Osteoblast (primary cell): ENCODE measurements at places on chromosomes 2 and 18. TPM values are rescaled to one million over a fixed set of nuclear protein-coding genes. Genes with fewer than 3 reads are reported as not detected.

DNA sequence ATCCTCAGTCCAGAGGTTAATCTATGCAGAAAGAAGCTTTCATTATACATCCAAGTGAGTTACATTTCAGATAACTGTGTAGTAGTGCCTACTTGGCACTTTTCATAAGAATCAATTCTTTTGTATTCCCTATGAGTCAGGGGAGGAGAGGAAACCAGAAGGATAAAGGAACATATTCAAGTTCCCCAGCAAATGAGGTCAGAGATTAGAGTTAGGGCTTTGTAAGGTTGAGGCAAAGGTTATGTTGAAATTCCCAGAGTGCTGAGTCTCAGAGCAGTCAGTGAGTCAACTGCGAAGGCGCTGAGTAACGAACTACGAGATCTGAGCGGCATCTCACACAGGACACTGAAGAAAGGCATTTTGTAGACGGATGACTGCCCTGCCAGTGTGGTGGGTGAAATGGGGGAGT is 25.1 kb upstream of the ME2 start:
- no peaks in the 10 kb centered on the region for H3K36me3 ChIP-seq
- peak overlapping the region; percentile 29 for H3K27ac ChIP-seq
- H3K4me1 ChIP-seq, result peaks cover 16% of the 10 kb centered on the region
- DNase-seq, result peak; percentile 78

GRCh38 chr18:28152754-28153153 is 24.2 kb downstream of the CDH2 start:
- H3K4me1 ChIP-seq, result peaks cover 6% of the 10 kb centered on the region
- no peak overlapping the region for H3K4me3 ChIP-seq
- H3K36me3 ChIP-seq, result no peaks in the 10 kb centered on the region
- no peak for DNase-seq

GRCh38 chr2:33278245-33278943 is 198.1 kb upstream of the RASGRP3 start:
- DNase-seq, result no peak
- H3K4me1 ChIP-seq, result peaks cover 8% of the 10 kb centered on the region
- no peak overlapping the region for H3K27ac ChIP-seq
- no peak overlapping the region for H3K4me3 ChIP-seq
- no peaks in the 10 kb centered on the region for H3K27me3 ChIP-seq

DNA sequence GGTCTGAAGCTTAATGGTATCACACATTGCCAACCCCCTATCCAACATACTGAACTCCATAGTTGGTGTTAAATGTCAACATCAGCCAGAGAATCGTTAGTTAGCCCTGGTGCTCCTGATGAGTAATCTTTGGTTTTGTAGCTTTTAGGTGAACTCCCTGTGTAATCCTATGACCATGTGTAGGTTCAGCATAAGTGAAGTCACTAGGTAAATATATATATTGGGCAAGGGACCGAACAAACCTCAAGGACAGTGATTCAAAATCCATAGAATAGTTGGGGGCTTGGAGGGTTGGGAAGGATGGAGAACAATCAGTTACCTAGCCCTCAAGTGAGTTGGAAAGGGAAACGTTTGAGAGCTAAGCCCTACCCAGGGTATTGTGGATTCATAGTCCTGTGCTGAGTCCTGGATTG is 16.0 kb upstream of the AP1S3 start:
- H3K4me1 ChIP-seq, result peaks cover 21% of the 10 kb centered on the region
- DNase-seq, result no peak
- H3K27me3 ChIP-seq, result no peaks in the 10 kb centered on the region
- H3K36me3 ChIP-seq, result no peaks in the 10 kb centered on the region
- H3K27ac ChIP-seq, result peak overlapping the region; percentile 10

- H3K4me3 ChIP-seq, result no peak overlapping the region
- H3K27ac ChIP-seq, result no peak overlapping the region
- H3K27me3 ChIP-seq, result no peaks in the 10 kb centered on the region
- H3K36me3 ChIP-seq, result no peaks in the 10 kb centered on the region
- peak; percentile 27 for DNase-seq
- peaks cover 19% of the 10 kb centered on the region for H3K4me1 ChIP-seq
These were observed 343.6 kb downstream of the LPIN1 start for GRCh38 chr2:12090072-12090471.

- H3K4me1 ChIP-seq, result no peaks in the 10 kb centered on the region
- peak; percentile 23 for DNase-seq
- no peaks in the 10 kb centered on the region for H3K36me3 ChIP-seq
- no peak overlapping the region for H3K27ac ChIP-seq
- no peaks in the 10 kb centered on the region for H3K27me3 ChIP-seq
These were observed 1118.2 kb downstream of the DPP10 start for GRCh38 chr2:115560666-115561065.

DNA sequence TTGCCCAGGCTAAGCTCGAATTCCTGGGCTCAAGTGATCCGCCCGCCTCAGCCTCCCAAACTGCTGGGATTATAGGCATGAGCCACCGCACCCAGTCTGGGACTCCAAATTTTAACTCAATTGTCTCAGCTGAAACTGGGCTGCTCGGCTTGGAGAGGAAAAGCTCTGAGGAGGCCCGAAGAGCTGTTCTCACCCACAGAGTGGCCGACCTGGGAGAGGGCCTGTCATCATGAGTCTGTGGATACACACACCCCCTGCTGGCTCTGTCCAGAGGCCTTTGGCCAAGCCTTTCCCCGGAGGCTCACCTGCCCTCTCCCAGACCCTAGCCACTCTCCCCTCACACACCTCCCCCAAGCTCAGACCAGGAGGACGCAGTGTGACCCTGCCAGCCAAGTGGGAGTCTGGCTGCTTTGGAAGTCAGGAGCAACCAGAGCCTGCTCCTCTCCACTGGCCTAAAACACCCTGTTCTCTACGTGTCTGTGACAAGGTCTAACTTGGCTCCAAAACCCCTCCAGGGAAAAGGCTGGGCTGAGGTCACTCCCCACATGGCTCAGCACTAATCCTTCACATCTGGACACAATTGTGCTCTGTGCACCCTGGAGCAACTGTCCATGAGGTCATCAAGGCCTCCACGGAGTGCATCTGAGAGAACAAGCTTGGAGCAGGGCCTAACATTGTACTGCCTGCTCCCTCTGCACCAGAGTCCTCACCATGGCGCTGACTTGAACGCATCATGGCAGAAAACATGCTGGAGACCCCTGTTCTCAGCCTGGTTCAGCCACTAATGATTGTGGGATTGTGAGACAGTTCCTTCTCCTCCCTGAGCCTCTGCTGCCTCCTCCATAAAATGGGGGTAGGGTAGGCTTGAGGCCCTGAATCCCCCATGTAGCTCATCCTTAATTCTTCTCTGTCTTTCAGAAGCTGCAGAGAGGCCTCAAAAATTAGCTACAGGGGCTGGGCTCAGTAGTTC is 49.9 kb upstream of the RAB6C start:
- H3K27ac ChIP-seq, result no peak overlapping the region
- H3K27me3 ChIP-seq, result no peaks in the 10 kb centered on the region
- H3K36me3 ChIP-seq, result no peaks in the 10 kb centered on the region
- H3K4me1 ChIP-seq, result no peaks in the 10 kb centered on the region
- H3K4me3 ChIP-seq, result no peak overlapping the region
- DNase-seq, result peak; percentile 55

DNA sequence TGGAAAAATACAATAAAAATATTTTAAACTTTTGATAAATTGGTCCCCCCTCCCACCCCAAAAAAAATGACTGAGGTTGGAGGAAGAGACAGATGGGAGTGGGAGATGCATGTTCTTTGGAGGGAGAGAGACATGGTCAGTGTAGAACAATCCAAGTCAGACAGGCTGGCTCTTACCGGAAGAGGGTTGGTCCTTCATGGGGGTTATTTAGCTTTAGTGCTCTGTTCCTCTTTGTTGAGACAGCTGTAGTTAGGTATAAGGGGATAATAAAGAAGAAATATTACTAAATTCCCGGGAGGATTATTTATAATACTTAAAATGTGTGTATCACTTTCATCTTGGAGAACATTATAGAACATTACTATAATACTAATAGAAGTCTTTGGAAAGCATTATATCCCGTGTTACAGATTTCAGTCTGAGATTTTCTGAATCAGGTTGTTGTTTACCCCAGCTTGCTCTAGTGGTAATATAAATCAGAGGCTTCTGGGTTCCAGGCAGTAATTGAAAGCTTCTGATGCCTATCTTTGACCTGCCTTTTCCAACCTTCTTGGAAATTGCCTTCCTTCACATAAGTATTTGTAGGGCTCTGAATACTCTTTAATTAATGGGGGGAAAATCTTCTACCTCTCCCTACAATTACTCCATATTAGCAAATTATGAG is 87.7 kb downstream of the SPTBN1 start:
- H3K4me1 ChIP-seq, result peaks cover 9% of the 10 kb centered on the region
- no peak for DNase-seq
- H3K4me3 ChIP-seq, result no peak overlapping the region

The DAW1 gene
- under 0.01 TPM in 1 of 2 replicates, not detected in the other for total RNA-seq

- no peaks in the 10 kb centered on the region for H3K36me3 ChIP-seq
- H3K4me3 ChIP-seq, result no peak overlapping the region
- no peak overlapping the region for H3K27ac ChIP-seq
These were observed 138.8 kb downstream of the BCL11A start for GRCh38 chr2:60414495-60415138.

GRCh38 chr2:135174049-135174809 is 122.1 kb downstream of the RAB3GAP1 start:
- DNase-seq, result no peak
- H3K4me3 ChIP-seq, result no peak overlapping the region
- H3K27ac ChIP-seq, result no peak overlapping the region
- H3K27me3 ChIP-seq, result no peaks in the 10 kb centered on the region

The PRSS56 gene
- not detected in 2 replicates for total RNA-seq

- no peak overlapping the region for H3K4me3 ChIP-seq
- no peak for DNase-seq
- H3K4me1 ChIP-seq, result peaks cover 16% of the 10 kb centered on the region
These were observed 4.7 kb downstream of the ACVR1 start for GRCh38 chr2:157871415-157871814.

The EGR4 gene
- not detected in 2 replicates for total RNA-seq

DNA sequence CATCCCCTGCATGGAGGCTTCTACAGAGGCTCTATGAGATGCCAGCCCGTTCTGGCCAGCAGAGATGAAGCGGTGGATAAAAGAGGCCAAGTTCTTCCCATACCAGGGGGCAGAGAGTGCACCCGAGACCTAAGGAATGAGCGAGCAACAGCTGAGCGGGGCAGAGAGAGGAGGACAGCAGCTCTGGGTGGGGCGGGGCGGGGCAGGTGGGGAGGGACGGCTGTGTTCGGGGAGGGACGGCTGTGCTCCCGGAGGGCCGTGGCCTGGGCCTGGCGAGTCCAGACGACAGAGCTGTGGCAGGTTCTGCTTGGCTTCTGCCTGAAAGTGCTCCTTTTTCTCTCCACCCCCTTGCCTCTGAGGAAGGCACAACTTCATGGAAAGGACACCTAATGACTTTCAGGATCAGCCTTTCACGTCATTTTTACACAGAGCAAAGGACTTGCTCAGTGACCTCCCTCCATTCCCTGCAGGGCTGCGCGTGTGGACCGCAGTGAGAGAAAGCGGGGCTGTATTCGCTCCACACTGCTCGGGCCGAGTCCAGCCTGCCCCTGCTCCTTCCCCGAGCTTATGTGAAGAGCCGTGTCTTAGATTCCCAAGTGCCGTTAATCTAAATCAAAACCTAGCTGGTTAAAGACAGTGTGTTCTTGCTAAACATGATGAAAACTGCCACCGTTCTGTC is 232.9 kb downstream of the HDAC4 start:
- no peaks in the 10 kb centered on the region for H3K4me1 ChIP-seq
- peak; percentile 54 for DNase-seq
- no peak overlapping the region for H3K27ac ChIP-seq
- no peak overlapping the region for H3K4me3 ChIP-seq

- no peak overlapping the region for H3K27ac ChIP-seq
- H3K4me1 ChIP-seq, result no peaks in the 10 kb centered on the region
- no peak overlapping the region for H3K4me3 ChIP-seq
- no peaks in the 10 kb centered on the region for H3K27me3 ChIP-seq
These were observed 514.8 kb upstream of the MYT1L start for GRCh38 chr2:2845806-2846315.

The CASP10 gene
- total RNA-seq, result 3.3 and 4.4 TPM in 2 replicates

DNA sequence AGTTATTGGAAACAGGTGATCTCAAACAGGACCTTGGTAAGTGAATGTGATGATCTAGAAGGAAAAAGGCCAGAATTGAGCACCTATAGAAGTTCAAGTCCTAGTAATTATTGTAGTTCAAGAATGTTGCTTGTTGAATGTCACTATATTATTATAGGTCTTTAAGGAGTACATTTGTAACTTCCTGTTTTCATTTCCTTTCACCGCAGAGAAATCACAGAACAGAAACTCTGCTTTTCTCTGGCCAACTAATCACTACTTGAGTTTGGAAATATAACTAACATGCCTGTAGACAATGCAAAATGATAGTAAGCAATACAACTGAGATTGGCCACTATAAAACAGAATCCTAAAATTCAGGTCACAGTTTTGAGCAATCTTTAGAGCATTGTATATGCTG is 61.8 kb upstream of the EFEMP1 start:
- peaks cover 14% of the 10 kb centered on the region for H3K4me1 ChIP-seq
- H3K36me3 ChIP-seq, result no peaks in the 10 kb centered on the region
- H3K27me3 ChIP-seq, result no peaks in the 10 kb centered on the region

DNA sequence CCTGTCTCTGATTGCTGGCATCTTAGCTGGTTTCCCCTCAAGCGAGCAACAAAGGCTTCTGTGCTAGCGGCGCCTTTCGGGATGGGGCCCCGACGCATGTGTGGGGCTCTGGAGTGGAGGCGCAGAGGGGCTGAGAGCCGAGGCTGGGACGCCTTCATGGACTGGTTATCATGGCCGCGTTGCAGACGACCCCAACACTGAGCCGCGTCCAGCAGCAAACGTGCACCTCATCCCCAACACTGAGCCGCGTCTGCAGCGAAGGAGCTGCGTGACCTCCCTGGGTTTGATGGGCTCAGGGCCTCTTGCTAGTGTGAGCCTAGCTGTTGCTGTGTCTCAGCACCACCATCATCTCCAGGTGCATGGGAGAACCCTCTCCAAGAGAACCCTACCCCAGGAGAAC is 123.7 kb upstream of the CTDP1 start:
- no peaks in the 10 kb centered on the region for H3K4me1 ChIP-seq
- no peaks in the 10 kb centered on the region for H3K36me3 ChIP-seq
- H3K27ac ChIP-seq, result no peak overlapping the region
- no peak overlapping the region for H3K4me3 ChIP-seq

DNA sequence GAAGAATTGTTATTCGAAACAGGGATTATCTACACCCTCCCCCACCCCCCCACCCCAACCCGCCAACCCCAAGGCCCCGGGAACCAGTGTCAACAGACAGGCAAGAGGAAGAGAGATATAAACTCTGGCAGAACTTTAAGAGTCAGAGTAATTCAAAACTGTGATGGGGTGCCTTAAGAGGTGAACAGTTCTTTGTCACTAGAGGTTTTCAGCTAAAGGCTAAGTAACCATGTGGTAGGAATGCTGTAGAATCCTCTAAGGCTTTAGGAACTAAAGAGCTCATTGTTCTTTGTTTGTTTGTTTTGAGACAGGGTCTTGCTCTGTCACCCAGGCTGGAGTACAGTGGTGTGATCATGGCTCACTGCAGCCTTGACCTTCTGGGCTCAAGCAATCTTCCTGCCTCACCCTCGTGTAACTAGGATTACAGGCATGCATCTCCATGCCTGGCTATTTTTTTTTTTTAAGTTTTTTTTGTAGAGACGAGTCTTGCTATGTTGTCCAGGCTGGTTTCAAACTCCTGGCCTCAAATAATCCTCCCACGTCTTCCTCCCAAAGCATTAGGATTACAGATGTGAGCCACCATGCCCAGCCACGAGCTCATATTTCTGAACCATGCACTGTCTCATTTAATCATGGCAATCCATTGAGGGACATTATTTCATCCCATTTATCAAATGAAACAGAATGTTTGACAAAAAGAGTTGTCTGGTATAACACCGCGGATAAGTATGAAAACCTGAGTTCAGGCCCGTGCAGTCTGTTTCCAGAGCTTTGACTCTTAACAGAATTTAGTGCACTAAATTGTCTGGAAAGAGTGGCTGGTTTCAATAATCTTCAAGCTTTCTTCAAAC is 20.8 kb upstream of the TMEM17 start:
- H3K4me1 ChIP-seq, result no peaks in the 10 kb centered on the region
- no peak overlapping the region for H3K4me3 ChIP-seq
- no peaks in the 10 kb centered on the region for H3K36me3 ChIP-seq
- H3K27ac ChIP-seq, result no peak overlapping the region
- no peaks in the 10 kb centered on the region for H3K27me3 ChIP-seq
